ENCODE measurements at places on chromosomes 11 and 22.

DNA sequence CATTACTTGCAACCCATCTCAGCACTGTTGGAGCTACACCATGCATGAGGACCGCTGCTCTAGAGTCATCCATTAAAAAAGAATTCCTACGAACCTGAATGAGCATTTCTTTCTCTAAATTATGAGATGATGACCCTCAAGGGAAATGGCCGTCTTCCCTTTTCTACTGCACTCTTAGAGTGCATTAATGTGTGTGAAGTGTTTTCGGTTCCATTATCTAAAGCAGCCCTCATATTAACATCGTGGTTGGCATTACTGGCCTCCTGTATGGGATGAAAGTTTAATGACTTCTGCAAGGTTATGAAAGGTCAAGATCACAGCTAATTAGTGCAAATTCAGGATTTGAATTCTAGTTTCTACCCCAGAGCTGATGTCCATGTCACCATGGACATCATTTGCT, 16.7 kb downstream of the CD44 start:
- no peak for DNase-seq

DNA sequence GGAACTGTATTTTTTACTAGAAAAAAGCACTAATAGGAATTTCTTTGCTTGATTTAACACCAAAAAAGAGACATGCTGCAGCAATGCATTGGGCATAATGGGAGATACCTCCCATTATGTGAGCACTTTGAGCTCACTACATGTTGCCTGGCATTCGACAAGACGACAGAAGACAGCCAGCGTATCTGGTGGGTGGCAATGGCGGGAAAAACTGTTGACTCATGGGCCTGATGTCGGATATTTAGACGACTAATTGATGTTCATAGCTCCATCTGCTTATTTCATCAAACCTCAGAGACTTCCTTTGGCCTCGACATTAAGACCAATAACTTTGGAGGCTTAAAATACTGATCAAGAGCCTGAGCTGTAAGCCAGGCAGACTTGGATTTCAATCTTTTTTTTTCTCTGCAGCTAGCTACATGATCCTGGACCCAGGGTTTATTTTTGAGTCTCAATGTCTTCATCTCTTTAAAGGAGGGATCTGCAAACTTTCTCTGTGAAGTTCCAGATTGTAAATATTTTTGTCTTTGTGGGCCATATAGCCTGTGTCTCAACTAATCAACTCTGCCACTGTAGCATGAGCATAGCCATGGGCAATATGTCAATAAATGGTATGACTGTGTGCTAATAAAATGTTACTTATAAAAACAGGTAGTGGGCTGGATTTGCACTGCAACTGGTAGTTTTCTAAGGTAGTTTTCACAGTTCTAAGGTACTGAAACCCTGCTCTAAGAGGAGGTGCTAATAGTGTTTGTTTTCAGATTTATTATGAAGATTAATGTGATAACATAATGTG, 375.1 kb downstream of the METTL15 start:
- no peak for DNase-seq

- no peak for DNase-seq
These were observed 25.9 kb downstream of the ZNF195 start for GRCh38 chr11:3353066-3353465.

- DNase-seq = no peak
These were observed 351.5 kb downstream of the BRD1 start for GRCh38 chr22:49476176-49476575.

GRCh38 chr11:11703885-11704284, 82.1 kb upstream of the GALNT18 start:
- no peak for DNase-seq

DNA sequence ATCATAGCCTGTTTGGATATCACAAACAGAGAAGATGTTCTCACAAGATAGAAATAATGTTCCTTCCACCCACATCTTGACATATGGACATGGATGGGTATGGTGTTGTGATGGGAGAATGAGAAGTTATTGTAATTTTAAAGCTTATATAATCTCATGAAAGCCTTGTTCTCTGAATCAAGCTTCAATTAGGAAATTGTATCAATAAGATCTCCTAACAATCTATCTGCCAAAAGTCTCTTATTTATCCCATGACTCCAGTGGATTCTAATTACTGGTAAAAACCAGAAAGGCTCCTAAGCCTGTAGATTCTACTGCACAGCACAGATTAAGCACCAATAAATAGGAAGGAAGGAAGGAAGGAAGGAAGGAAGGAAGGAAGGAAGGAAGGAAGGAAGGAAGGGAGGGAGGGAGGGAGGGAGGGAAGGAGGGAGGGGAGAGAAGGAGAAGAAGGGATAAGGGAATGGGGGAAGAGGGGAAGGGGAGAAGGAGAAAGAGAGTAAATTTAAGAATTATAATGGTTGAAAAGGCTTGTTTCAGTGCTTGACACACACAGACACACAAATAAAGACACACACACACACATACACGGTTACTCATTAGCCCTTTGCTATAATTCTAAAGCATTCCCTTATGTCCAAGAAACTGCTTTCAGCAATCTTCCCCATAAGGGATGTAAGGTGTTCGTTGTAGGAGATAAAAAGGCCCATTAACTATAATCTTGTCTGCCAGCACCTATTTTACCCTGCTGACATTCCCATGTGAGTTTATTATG, 258.0 kb upstream of the API5 start:
- DNase-seq = no peak

DNA sequence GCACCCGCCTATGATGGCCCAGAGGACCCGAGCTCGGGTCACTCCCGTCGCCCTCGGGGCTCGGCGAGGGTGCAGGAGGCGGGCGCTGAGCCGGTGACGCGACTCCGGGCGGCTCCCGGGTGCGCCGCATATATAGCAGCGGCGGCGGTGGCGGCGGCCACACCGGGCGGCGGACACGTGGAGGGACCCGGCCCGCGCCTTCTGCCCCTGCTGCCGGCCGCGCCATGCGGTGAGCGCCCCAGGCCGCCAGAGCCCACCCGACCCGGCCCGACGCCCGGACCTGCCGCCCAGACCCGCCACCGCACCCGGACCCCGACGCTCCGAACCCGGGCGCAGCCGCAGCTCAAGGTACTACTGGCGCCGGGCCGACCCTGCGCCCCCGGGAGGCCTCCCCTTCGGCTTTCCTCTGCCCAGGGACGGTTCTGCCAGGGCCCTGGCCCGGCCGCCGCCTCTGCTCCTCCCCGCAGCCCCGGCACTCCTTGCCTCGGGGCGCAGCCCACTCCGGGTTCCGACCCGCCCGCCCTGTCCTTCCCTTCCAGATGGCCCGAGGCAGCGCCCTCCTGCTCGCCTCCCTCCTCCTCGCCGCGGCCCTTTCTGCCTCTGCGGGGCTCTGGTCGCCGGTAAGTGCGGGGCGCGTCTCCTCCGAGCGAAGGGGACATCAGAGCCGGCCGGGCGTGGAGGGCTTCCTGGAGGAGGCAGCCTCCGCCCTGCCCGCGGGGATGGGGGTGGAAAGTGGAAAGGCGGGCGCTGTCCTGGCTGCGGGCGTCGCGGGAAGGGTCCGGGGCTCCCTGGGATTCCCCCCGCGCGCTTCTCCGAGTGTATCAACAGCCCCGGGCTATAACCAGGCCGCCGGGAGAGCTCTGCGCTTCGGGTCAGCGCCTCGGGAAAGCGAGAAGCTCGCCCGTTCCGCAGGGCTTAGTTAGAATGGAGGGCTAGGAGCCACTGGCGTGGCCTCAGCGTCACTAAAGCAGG, at the start of gene GAL:
TSS of gene GAL (plus strand) at position 160 of the 972 bp plus-strand sequence. CDS start at position 540, 380 bp downstream.
- no peak for DNase-seq

GRCh38 chr22:23591201-23591791, 11.2 kb upstream of the IGLL1 start:
- peak; percentile 14 for DNase-seq

- no peak for DNase-seq
These were observed 108.7 kb upstream of the SNX19 start for GRCh38 chr11:131025020-131025419.

DNA sequence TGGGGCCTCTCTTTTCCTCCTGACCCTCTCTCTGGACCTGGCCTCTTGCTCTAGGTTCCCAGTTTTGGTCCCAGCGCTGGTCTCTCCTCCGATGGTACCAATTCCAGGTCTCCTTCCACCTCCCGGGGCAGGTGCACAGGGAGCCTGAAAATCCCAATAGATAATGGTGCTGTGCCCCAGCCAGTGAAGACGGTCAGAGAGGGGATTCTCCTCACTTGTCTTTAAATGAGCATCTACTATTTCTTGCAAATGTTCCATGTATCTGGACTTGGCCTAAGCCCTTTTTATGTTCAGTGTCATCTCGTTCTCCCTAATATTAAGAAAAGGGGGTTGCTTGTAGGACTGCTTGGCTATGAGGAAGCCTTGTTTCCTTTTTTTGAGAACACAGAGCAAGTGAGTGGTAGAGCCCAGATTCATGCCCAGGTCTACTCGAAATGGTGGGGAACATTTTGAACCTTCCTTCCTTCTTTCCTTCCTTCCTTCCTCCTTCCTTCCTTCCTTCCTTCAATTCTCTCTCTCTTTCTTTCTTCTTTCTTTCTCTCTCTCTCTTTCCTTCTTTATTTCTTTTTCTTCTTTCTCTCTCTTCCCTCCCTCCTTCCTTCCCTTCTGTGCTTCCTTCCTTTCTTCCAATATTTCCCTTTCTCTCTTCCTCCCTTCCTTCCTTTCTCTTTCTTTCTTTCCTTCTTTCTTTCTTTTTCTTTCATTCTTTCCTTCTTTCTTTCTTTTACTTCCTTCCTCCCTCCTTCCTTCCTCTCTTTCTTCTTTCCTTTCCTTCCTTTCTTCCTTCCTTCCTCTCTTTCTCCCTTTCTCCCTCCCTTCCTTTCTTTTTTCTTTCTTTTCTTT, 620 bp downstream of the APOBEC3A start:
- DNase-seq = no peak

DNA sequence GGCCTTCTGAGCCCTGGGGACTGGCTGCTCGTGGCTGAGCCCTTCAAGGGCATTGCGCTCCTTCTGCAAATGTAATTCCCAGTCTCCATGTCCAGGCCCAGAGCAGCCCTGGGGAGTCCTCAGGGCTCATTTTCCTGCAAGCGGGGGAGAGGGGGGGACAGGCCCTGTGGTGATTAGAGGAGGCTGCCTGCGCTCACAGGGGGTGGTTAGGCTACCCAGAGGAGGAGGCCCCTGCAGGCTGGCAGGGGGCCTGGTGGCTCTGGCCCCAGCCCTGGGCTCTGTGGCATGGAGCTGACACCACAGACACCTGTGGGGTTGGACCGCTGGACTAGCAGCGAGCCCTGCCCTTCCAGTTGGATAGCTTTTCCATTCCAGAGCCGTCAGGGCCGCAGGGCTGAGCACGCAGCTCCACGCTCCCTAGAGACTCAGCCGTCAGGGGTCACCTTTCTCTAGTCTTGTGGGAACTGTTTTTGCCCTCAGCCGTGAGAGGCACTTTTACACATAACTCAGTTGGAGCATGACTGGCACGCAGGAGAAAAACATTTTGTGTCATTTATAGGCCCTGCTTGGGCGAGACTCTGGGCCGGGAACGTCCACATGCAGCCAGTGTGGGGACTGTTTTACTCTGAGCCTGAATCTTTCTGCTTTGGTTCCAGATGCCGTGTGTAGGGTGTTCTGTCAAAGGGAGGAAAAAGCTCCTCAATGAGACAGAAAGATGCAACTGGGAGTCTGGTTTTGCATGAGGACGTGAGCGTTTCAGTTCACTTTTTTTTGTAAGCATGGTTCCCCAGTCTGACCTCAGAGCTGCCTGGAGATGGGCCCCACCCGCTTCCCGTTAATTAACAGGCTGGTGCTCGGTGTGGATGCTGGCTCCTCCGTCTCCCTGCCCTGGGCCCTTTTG, 58.1 kb downstream of the LRP5 start:
- no peak for DNase-seq

DNA sequence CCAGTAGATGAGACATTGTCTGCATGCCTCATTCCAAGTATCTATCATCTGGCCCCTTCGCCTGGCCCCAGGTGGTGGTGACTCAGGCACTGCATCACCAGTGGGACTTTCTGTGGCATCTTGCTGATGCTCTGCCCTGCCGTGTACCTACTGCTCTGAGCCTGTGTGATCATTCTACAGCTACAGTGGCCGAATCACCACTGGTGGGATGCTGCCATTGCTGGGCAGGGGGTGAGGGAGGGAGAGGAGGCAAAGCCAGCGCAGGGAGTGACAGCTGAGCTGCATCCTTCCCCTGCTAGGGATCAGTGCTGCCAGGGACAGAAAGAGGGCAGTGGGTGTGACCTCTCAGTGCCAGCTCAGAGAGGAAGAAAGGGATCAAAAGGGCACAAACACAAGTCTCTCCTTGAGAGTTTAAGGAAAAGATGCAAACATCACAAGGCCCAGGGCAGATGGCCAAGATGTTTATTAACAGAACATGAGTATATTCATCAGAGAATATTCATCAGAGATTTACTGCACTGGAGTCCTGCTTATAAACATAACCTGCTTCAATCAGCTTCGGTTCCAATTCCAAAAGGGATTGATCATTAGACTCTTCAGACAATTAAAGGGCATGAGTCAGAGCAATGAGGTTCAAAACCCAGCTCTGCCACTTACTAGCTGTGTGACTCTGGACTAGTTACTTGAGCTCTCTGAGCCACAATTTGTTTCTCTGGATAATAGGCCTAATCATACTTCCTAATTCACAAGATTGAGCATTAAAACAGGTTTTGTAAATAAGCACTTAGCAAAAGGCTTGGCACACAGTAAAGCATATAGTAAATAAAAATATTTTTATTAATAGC, 109.8 kb downstream of the NAT10 start:
- peak; percentile 24 for DNase-seq

DNA sequence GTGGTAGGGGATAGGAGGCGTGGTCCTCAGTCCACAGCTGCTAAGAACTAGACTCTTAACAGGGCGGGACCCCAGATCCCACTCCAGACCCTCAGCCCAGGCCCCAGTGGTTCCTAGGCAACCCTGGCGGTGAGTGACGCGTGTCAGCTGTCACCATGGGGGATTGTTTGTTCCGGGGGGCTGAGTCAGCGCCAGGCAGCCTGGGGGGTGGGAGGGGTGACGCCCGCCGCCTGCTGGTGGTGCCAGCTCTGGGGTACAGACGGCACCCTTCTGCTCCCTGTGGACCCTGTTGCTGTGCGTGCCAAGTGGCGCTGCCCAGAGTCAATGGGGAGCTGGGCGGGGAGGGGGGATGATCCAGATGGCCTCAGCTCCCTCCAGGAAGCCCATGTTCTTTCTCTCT, 2.5 kb downstream of the CNIH2 start:
- DNase-seq = no peak

DNA sequence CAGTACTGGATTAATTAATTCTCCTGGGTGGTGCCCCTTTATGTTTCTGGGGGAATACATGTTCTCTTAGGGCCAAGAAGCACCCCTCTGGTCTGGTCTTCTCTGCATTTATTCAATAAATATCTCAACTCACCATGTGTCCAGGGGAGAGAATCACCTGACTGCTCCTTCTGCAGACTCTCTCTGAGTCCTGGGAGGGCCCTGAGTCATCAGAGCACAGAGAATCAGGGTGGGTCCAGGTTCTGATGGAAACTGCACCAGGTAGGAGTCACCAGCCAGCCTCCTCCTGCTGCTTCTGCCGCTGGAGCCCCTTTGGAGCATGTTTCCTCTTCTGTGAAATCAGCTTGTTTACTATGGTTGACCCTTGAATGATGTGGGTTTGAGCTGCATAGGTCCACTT, 107.7 kb upstream of the PLET1 start:
- no peak for DNase-seq

- DNase-seq = no peak
These were observed 24.7 kb downstream of the TBCEL start for GRCh38 chr11:121048464-121049233.

- DNase-seq = no peak
These were observed 58.9 kb upstream of the THY1 start for GRCh38 chr11:119481667-119482400.

Measured in activated CD8-positive, alpha-beta memory T cell treated with anti-CD3 and anti-CD28 coated beads for 4 hours (primary cell).